ENCODE measurements at places on chromosomes 4 and X.
A peak's percentile ranks its signal among the peaks of the same experiment; 100 is the strongest.

DNA sequence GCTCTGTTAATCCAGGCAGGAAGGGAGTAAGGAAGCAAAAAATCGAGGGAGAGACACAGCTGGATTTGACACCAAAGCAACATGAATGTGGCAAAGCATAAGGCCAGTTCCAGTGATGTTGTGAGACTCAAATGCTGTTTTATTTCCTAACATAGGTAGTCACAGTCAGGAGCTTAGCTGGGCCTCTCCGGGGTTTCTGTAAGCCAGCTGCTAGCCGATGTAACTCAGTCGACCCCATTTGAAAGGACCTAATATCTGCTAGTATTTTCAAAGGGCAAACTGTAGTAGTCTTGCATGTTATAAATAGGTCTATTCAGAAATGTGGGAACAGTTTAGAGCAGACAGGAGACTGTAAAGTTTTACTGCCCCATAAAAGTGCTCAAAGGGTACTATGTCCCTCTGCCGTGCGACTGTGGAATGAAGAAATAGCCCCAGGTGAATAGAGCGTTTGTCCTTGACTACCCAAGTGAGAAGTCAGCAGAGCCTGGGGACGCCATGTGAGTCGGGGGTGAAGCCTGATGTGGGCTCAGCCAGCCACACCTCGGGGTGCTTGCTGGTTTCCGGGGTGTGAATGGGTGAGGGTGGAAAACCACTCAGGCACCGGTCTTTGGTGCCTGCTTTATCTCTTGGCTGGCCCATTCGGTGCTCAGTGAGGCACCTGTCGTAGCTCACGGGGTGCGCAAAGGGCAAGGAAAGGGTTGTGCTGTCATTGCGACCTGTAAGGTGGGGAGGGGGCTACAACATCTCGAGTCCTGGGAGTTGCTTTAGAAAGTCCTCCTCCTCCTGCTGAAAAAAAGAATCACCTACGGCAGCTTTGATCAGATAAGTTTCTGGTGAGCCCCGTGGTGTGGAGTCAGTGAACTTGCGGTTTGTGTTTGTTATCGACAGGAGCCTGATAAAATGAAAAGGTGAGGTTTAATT, 745 bp downstream of the TRIM2 start:
- peak; percentile 91 for DNase-seq

DNA sequence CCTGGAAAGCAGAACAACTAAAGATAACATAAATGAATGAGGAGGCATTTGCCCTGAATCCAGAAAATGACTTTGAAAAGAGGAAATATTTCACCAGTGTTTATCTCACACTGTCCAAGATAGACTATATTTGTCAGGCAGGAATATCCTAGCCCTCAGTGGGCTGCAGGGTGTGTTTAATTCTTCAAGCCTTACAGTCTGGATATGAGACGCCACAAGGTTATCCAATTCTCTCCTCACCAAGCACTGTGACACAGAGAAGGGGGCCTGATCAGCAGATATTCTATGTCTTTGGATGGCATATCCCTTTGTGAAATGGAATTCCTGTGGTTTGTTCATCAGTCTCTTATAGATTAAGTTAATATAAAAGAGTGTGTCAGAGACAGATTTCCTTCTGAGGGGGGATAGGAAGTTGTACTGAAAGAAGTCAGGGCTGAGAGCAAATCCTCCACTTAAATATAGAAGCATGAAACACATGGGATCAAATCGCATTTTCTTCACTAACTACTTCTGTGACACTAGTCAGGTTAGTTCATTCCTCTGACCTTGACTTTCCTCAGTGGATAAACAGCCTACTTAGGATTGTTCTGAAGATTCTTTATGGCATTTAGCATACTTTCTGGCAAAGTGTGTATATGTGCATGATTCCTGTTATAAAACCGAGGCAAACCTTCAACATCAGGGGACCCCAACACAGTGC, 6.8 kb upstream of the G3BP2 start:
- DNase-seq = no peak

DNA sequence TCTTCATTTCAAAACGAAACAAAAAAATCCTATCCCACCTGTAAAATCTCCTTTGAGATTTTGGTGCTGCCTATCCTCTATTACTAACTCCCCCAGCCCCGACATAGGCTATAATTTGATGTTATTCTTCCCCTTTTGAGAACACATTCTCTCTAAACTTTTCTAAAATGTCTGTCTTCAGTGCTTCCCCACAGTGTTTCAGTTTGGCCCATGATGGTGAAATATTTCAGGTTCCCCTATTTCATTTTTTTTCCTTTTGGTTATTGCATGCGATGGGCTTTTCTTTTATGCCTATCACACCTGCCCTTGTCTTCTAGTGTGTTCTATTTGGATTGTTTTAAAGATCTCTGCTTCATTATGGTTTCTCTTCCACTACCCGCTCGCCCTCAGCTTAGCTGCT, 14.7 kb downstream of the BCORL1 start:
- DNase-seq = no peak

DNA sequence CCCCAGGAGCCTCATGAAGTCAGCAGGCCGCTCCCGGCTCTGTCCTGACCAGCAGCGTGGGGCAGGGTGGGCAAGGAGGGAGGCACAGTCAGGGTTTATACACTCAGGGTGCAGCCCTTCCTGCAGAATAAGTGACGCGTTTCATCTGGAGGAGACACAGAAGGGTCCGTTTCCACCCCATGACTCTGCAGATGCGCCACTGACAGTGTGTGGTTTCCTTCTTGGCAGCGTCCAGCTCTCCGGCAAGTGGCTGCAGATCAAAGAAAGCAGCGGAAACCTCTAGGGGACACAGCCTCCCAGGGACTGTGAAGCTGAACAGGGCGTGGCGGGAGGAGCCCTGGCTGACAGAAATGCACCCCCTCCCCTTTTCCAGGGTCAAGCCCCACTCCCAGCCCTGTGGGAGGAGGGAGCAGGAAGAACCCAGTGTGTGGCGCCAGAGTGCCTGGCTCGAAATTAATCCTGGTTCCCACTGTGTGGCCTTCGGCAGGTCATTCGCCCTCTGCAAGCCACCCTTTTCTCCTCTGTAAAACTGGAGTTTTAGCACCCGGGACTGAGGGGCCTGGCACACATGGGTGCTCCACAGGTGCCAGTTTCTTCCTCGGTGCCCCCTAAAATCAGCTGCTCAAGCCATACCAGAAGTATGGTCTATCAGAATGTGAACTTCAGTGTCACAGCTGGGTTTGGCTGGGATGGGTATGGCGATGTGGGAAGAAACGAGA, 17.3 kb upstream of the TBC1D14 start:
- DNase-seq = no peak

- DNase-seq = no peak
These were observed 38.9 kb downstream of the IGFBP7 start for GRCh38 chr4:57071326-57071725.

DNA sequence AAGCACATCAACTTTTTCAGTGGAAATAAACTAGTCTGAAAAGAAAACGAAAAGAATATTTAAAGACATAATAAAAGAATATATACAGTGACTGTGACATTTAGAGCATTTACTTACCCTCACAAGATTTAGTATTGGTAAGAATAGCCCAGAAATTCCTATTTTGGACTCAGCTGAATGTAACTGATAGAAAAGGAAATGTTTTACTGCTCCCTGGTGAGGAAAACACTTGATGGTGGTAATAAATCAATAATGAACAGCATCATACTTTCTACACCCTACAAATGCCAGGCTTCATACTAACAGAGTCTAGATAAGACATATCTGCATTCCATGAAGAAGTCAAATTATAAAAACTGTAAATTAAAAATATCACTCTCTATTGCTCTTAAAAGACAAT, 753.5 kb upstream of the PCDH10 start:
- DNase-seq = no peak

- no peak for DNase-seq
These were observed 272.9 kb upstream of the ARX start for GRCh38 chrX:25288676-25289075.

DNA sequence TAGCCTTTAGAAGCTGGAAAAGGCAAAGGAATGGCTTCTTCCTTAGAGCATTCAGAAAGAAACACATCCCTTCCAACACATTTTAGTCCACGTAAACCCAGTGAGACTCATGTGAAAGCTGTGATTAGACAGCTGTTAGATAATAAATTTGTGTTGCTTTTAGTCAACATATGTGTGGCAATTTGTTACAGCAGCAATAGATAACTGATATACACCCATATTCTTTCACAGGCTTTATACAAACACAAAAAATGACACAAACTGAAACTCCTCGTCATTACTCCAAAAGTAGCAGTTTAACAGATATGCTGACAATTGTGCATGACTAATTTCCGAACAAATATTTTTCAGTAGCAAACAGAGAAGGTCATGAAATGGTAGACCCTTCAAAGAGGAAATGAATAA, 65.3 kb downstream of the ANTXR2 start:
- DNase-seq = no peak

DNA sequence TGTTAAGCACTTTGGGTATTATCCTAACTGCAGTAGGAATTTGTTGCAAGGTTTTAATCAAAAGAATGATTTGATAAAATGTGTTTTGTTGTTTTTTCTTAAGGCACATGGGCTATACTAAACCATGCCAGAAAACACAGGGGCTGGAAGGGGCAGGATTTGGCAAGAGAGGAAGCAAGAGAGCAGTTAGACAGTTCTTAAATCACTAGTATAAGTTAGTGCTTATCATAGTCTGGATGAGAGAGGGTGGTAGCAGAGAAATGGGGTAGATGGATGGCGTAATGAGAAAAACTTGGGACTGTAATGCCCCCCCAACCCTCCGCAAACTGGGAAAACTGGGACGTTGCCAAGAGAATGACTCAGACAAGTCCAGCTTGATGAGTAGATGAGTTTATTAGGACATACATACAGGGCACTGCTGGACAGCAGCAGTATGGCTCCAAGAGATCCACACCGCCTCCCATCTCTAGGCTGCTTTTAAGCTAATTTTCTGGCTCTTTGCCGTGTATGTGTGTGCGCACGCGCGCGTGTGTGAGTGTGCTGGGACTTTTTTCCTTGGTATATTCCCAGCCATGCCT, 151.5 kb downstream of the PDLIM5 start:
- DNase-seq = no peak

DNA sequence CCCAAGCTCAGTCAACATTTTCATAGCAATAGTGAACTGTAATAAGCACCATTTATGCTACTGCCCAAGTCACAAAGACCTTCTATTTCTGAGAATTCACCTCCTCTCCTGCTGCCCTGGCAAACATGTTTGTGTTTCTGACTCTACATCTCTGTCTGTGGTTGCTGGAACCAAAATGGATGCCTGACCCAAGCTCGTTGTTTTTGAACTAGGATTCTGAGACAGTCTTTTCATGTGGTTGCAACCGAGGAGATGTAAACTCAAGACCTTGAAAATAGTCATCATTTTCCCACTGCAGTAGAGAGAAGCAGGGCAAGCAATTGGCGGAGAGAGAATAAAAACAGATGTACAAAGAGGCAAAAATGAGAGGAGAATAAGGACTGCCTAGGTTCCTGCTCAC, 160.2 kb downstream of the RAB28 start:
- DNase-seq = no peak

DNA sequence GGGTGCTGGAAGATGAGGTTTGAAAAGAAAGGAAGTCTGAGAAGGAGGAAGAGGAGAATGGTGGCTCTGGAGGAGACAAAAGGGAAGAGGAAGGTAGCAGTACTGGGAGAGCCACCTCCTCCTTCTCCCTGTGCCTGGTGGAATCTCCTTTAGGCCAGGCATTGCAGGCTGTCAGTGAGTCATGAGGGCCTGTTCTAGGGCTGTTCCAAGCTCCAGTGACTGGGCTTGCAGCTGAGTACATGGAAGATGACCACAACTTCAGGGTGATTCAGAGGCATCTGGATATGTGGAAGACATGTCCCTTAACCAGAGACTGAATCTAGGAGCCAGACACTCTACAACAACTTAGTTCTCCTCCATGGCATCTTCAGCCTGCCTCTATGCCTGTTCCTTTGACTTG, 107.8 kb downstream of the EFNB1 start:
- DNase-seq = no peak

DNA sequence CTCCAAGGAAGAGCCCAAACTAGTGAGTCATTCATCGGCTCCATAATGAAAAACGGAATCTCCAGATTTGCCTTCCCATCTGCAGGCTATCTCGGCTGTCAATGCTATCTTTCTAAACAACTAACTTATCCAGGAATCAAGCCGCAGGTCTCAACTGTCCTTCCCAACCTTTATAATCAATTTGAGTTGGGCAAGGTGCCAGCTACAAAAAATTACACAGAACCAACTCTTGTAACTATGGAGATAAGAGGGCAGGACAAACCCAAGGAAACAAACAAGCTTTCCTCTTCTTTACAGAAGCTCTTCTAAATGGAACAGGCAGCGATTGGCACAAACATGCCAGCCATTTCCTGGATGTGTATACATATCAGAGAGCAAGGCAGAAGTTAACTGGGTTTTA, 61.2 kb upstream of the RAI2 start:
- no peak for DNase-seq

Measured in SK-MEL-5 (cell line).